Stomach (tissue), 19 donors: ENCODE measurements at places on chromosomes 6 and 20.

DNA sequence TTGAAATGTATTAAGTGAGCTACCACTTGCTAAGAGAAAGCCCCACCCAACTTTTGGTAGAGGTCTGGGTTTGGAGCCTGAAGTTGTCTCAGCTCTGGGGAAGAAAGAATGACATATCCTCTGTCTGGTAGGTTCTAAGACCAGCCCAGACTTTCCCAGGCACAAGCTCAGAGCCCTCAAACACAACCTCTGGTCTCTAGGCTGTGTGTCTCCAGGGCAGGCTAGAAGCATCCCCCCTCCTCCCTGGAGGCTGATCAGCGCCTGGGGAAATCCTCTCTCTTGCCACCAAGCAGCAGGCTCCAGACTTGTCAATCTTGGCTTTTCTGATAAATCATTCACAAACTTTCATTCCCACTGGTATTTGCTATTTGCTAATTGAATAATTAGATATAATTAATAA is 226.5 kb upstream of the CST7 start:
- no peak for DNase-seq

DNA sequence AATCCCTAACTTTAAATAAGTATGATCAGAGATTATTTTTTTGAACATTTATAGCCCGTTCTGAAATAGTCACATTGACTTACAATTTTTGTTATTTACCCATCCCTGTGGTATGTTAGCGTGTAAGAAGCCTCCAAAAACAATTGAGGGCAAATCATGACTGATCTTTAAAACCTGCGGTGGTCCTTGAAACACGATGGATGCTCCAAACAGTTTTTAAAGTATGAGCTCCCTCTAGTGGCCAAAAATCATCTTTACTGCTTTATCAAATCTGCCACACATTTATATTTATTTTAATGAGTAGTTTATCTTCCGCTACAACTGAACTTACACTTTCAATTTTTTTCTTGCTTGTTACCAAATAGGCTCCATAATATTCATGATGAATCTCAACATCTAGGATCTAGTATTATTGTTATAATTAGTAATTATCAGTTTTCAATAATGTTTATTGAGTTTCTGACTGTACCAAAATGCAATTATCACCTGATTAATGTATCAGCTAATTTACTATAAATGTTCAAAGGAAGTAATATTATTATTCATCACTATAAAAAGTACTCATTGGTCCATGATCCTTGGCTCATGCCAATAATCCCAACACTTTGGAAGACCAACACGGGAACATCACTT is 52.2 kb downstream of the MARCKS start:
- DNase-seq: no peak

- no peak for DNase-seq
Measured at GRCh38 chr6:111086685-111087084, 618 bp upstream of the SLC16A10 start.

DNA sequence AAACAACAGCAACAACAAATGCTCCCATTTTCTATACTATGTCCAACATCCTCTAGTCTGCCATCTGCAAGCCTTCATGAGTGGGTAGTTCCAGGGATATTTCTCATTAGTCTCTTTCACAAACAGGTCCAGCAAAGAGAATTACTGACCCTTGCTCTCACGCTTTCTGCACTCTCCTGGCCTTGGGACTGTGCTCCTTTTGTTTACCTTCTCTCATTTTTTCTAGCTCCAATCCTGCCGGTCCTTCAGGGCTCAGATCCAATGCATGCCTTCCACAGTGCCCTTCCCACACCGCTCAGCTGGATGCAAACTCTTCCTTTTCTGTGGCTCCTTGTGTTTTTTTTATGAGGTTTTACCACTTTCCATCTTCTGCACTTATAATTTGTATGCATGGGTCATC is 47.2 kb downstream of the ADTRP start:
- DNase-seq: no peak

- DNase-seq: no peak
Measured at GRCh38 chr6:168546151-168546550, 105.2 kb downstream of the SMOC2 start.

DNA sequence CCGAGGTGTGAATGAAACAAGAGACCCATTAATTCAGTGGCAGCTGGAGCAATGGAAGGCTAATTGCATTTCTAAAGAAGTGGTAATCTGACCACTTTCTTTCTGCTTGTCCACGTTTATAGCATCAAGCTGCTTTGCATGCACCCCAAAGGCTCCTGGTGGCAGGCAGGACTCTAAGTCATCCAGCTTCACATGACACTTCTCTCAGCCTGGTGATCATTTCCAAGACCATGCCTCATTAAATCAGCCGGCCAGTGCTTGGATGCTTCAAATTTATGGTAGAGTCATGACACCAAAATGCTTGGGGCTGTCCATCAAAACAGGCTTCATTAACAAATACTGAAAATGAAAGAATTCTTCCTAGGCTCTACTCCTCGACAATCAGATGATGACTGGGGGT is 614.9 kb downstream of the DOK5 start:
- no peak for DNase-seq

DNA sequence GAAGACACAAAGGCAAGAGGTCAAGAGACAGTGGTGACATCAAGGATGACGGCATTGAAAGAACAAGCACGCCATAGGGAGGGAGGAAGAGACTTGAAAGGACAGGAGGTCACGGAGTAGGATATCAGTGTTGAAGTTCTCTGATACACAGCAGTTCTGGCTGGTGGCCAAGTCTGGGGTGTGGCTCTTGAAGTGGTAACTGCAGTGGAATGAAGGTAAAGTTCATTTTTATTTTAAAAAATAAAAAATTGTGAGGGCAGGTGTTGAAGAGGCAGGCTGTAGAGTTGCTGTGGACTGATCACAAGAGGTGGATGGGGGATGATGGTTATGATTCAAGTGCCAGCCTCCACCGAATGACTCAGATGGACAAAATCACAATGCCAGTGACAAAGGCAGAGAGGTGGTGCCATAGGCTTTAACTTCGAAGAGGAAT is 53.2 kb upstream of the BMP2 start:
- peak; percentile 71 for DNase-seq

GRCh38 chr20:4702562-4703280 is 19.0 kb upstream of the PRND start:
- DNase-seq: no peak

- no peak for DNase-seq
Measured at GRCh38 chr20:59411170-59411569, 110.8 kb downstream of the EDN3 start.

- no peak for DNase-seq
Measured at GRCh38 chr6:44423306-44423705, 35.8 kb downstream of the CDC5L start.

DNA sequence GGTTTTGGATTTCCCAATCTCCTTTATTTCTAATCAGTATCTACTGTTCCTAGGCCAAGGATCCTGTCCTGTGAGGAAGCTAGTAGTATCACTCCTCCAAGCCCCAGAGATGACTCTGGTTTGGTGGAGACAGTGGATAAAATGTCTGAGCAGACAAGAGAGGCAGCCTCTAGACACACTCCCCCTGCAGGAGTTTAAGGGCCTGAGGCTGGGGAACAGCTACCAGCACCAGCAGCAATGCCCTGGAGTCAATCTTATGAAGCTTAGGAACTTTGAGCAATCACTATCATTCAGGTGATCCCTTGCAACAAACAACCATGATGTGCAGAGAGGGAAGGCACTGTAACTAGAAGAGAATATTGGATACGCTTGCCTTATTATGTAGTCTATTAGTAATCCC is 384.7 kb upstream of the ID4 start:
- no peak for DNase-seq

GRCh38 chr6:124872361-124873065 is 89.7 kb upstream of the RNF217 start:
- DNase-seq: no peak

GRCh38 chr6:140567466-140567865 is 1193.0 kb upstream of the CITED2 start:
- no peak for DNase-seq

GRCh38 chr6:1296542-1296941 is 15.4 kb upstream of the FOXQ1 start:
- DNase-seq: no peak

- DNase-seq: no peak
Measured at GRCh38 chr6:30060606-30061091, 416 bp upstream of the POLR1H start.

GRCh38 chr6:170236131-170236836 is 54.6 kb downstream of the DLL1 start:
- DNase-seq: peak; percentile 50

DNA sequence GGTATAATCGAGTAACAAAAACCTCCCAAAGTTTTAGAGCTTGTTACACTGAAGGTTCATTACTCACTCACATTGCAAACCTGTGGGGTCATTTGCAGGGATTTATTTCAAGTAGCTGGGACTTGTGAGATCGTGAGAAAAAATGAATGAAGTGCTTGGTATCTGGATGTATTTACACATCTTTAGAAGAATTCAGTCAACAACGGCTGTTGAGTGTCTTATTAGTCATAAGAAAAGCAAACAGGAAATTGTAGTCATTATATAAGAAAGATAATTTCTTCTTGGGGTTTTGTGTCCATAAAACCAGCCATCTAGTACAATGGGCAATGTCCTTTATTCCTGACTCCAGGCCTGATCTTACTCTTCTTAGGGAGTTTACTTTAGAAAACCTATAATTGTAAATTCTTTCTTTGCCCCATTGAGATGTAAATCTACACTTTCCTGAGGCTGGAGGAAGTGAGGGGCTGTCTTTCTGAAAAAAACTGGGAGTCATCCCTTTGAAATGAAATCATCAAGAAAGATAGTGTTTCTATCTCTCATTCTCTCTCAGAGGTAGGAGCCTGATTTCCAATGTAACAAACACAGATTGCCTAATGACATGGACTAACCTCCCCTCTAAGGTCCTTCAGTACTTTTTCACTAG is 202.5 kb upstream of the ASCC3 start:
- no peak for DNase-seq

- no peak for DNase-seq
Measured at GRCh38 chr6:122654012-122654411, 43.8 kb downstream of the PKIB start.

GRCh38 chr20:50138479-50139393 is 14.8 kb downstream of the PEDS1 start:
- peak; percentile 71 for DNase-seq

DNA sequence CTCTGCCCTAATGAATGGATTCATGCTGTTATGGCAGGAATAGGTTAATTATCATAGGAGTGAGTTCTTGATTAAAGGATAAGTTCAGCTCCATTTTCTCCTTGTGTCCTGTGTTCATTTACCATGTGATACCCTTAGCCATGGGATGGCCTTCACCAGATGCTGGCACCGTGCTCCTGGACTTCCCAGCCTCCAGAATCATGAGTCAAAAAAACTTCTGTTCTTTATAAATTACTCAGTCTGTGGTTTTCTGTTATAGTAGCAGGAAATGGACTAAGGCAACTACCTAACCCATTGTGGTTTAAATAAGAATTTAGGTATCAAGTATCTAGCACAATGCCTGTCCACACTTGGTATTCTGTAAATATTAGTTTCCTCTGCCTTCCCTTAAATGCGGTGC is 223.5 kb downstream of the MEI4 start:
- no peak for DNase-seq

DNA sequence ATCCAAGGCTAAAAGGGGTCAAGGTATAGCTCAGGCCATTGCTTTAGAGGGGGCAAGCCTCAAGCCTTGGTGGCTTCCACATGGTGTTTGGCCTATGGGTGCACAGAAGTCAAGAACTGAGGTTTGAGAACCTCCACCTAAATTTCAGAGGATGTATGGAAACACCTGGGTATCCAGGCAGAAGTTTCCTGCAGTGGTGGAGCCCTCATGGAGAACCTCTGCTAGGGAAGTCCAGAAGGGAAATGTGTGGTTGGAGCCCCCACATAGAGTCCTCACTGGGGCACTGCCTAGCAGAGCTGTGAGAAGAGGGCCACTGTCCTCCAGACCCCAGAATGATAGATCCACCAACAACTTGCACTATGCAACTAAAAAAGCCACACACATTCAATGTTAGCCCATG is 678.7 kb upstream of the ADGRB3 start:
- no peak for DNase-seq

GRCh38 chr6:47076422-47077344 is 34.6 kb upstream of the ADGRF1 start:
- peak; percentile 91 for DNase-seq

- no peak for DNase-seq
Measured at GRCh38 chr6:69012211-69012610, 377.1 kb downstream of the ADGRB3 start.

GRCh38 chr6:42269974-42270510 is 52.4 kb upstream of the MRPS10 start:
- DNase-seq: no peak
